ENCODE measurements at places on chromosomes 7 and 10.

DNA sequence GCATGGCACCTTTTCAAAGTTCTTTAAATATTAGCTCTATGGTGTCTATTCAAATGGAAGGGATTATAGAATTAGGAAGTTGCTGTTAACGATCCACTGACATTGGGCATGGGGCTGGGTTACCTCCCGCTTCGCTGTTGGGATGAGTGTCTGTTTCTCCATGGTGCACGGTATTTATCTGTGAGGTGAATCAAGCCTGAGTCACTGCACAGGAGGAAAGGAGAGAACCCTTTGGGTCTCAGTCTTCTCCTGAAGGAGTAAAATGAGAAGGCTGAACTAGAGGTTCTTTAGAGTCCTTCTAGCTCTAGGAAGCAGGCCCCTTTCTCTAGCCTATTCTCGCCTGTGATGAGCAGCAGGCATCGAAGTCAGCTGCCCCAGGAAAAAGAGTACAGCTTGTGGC, 7.3 kb downstream of the JCAD start:
- no peak for DNase-seq

DNA sequence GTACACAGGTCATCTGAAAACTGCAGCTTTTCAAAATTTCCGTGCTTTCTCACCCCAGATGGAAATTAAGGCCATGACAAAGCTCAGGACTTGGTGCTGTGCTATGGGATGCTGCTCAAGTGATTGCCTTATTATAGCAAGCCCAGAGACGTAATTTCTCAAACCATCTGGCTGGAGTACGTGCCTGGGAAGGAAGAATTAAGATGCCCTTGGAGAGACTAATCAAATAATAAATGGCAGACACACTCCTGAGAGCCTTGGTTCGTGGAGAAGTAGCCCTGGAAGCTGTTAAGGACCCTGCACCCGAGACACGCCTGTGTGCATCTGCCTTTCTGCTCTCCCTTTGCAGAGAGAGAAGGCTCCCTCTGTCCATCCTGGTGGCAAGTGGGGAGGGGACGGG, 38.3 kb upstream of the PRLHR start:
- no peak for DNase-seq

DNA sequence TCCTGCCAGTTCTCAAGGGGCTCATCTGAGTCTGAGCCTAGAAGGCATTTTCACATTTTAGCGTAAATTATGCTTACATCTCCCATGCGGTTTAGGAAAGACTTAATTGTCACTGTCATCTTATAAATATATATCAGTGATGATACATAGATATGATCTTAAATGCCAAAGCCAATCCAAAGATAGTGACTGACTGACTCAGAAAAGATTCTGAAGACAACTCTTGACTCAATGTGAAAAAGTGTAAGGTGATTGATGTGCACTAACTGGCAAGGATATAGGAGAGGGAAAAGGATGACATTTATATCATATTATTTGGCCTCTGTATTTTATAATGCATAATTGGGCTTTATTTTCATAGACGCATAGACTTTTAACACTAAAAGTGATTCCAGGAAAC, 84.9 kb upstream of the LRRN3 start:
- DNase-seq: no peak

DNA sequence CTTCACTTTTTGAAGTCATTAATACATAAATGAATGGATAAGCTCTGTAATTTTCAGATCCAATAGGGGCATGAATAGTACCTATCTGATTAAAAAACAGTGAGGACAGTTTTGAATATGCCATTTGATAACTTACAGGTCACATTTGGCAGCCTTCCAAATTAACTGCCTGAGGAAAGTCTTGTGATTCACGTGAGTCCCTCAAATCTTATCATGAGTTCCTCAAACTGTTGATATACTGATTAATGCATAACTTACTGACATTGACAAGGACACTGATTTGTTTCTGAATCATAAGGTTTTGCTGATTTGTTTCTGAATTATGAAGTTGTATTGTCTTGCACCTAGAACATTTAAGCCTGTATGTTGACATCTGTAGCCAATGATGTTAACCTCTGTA, 55.1 kb downstream of the ANKMY2 start:
- DNase-seq: no peak

GRCh38 chr7:8147760-8148463, 114.1 kb downstream of the ICA1 start:
- no peak for DNase-seq

DNA sequence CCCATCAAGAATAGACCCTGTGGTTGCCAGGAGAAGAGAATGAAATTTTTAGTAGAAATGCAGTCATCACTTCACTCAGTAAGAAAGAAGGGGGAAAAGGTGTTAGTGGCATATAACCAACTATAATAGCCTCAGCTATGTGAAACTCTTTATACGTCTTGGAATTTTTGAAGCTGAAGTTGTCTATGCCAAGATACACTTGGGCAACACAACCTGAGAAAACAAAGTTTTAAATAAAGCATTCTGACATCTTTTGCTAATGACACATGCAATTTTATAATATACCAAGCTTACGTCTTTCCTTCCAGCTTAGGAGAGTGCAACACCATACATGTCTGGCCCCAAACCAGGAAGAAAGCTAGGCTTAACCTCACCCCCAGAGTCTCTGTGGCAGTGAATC, 40.8 kb upstream of the ZNF438 start:
- DNase-seq: no peak

DNA sequence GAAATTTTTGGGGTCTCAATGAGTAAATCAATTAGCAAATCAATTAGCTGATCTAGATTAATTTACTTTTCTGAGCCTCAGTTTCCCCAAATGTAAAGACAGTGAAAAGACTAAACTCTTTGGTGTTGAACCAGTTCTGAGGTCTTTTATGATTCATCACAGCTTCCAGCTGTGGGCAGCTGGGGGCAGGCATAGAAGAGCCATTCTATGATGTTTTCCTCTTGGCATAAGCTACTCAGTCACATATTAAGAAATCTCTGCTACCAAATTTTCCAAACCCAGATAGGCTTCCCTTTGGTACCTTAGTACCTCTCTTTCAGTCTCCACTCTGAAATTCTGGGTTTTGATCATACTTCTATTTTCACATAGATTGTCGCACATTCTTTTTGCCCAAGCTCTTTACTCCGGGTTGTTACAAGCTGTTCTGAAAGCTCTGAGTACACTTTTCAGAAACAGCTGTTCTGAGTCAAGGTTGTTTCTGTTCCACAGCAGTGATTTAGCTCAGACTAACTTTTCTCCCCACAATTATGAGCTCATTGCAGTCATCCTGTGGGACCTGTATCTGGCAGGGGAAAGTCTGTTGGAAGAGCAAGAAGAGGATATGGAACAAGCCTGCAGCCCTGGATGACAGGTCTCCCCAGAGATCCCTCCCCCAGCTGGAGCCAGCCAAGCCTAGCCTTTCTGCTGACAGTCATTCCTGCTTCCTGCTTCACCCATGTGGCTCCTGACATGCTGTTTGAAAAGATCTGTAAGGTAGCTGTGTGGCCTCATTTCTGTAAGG, 599.6 kb upstream of the GHITM start:
- DNase-seq: no peak

Measured in T-helper 1 cell (primary cell).